Amygdala (tissue), 56 donors: ENCODE measurements at places on chromosomes 7 and 10.

DNA sequence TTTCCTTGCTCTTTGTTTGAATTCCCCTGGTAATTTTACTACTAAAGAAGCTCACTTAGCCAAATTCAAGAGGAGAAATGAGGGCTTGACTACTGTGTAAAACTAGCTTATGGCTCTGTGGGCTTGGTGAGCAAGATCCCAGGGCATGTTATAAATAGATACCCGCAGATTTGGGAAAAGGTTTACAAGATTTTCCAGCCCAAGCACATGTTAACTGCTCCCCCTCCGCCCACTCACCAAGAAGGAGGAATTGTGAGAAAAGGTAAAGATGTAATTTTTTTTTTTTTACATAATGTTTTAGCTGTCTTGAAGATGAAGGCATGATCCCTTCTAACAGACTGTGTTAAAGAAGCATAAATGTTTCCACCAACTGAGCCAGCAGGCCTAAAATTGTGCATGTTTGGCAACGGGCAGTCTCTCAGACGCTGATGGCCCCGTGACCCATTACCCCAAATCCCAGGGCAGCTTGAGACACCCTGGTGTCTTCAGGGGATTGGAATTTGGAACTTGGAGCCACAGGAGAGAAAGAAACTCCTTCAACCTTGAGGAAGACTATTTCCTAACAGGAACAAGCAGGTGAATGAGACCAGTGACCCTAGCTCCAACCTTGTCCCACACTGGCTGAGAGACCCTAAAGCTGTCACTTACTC is 429.8 kb upstream of the CELF2 start:
- no peak for DNase-seq

DNA sequence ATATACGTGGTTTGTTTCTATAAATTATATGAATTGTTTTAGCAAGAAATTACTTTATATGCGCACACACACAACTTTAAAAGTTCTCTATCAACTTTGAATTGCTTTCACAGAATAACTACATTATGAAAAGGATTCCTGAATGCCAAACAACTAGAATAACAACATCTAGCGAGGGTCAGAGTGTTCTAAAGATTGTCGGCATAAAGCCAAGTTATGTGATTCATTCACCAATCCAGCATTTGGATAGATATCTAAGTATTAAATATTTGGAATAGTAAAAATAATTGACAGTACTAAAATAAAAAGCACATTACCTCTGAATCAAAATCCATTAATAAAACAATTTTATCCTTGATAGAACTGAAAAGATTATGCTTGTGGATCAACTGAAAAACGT is 125.3 kb upstream of the AMPH start:
- no peak for DNase-seq

DNA sequence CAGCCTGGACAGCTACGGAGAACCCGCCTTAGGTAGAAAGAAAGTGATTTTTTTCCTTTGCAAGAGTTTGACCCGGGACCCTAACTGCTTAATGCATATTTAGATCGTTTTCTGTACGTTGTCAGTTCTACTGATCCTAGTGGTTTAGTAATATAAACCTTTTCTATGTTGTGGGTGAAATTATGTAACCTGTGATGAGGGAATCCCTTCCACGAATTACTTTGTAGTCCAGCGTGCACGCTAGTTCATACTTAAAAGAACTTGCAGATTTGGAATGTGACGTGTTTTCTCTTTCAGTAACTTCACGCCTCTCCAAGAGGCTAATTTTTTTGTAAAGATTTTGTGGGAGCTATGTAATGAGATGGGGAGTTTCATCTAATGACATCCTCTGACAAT is 705 bp downstream of the SLF2 start:
- no peak for DNase-seq

GRCh38 chr7:94366832-94367231 is 27.9 kb upstream of the COL1A2 start:
- no peak for DNase-seq

GRCh38 chr10:83122336-83122735 is 1017.0 kb upstream of the GHITM start:
- no peak for DNase-seq

GRCh38 chr7:37018954-37019353 is 294.7 kb upstream of the AOAH start:
- no peak for DNase-seq

DNA sequence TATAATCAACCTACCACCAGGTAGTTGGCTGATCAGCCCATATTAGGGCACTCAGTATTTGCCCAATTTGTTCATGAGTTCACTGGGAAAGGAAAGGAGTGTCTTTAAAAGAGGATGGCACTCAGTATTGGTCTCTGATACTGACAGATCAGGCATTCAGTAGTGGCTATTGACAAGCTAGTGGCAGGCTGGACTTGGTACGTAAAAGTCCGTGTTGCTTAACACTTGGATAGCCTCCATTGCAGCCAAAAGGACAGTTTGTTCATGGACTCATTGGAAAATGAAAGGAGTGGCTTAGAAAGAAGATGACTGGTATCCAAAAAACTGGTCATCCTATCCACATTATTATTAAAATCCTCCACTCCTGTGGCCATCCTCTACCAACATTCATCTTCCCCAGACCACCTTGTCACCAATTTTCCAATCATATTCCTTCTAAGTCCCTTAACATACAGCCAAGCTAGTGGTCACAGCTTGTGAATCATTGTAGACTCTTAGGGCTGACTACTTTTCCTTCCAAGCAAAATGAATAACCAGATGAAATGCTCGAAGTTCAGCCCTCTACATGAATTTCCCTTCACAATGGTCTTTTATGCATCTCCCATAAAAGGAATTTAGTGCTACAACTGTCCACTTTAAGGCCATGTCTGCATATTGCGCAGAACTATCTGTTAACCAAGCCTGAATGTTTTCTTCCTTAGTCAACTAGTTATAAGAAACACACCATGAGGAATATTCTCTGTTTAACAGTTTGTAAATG is 78.6 kb upstream of the MAGI2 start:
- no peak for DNase-seq

- DNase-seq: no peak
Observed at GRCh38 chr10:78402591-78402990, 368.9 kb downstream of the RPS24 start.

DNA sequence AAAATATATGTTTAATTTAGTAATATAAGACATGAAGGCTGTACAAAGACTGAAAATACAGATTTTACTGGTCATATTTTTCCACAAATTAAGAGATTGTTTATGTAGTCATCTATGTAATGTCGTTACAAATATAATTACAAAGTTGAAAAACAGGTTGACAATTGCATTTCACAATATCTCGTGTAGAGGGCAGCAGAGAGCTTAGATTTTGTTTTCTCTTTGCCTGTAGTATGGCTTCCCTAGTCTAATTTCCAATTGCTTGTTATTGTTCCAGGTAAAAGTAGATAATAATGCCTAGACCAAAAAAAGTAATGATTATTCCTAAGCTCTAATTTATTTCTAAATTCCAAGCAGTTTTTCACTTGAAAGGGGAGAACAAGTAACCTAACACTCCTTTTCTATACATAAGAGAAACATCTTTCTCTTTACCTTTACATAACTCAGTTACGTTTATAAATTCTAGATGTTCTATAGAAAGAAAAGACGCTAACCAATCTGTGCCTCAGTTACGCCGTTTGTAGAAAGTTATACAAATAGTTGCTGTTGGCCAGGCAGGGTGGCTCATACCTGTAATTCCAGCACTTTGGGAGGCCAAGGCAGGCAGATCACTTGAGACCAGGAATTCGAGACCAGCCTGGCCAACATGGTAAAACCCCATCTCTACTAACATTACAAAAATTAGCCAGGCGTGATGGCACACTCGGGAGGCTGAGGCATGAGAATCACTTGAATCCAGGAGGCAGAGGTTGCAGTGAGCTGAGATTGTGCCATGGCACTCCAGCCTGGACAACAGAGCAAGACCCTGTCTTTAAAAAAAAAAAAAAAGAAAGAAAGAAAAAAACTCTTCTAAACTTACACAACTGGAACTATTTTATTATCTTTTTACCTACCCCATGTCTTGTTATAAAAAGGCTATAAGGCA is 30.0 kb downstream of the NET1 start:
- DNase-seq: no peak

GRCh38 chr10:97991871-97992270 is 38.5 kb downstream of the CRTAC1 start:
- DNase-seq: no peak

DNA sequence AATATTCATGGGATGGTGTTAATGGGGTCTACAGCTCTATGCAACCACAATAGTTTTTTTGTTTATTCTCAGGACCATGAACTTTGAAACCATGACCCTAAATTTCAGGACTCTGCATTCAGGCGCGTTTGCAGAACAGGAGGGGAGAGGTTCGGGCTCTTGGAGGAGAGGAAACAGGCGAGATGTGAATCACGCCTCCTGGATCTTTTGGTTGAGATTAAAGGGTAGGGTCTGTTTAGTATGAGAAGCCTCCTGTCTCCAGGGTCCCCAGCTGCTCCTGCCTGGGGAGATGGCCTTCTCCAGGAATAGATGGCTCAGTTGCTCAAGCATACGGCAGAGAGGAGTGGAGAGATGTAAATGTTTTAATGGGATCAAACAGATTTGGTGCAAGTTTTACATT is 18.2 kb downstream of the TLL2 start:
- DNase-seq: no peak
